Ammon's horn (tissue), 1 donor: ENCODE measurements at places on chromosomes 13 and 19.

DNA sequence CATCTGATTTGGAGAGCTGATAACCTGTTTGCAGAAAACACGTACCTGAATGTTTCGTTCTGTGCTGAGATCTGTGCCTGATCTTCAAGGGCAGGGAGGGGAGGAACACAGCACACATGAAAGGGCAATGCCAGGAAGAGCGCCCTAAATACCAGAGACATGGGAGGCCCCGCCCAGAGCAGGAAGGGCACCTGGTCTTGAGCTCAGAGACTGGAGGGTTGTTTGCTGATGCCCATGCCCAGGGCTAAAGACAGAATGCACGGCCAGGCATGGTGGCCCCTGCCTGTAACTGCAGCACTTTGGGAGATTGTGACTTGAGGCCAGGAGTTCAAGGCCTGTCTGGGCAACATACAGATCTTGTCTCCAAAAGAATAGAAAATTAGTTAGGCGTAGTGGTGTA lies 183.2 kb downstream of the TUBA3C start:
- DNase-seq: no peak

- no peak for DNase-seq
Measured at GRCh38 chr13:54573186-54573585, 1544.6 kb downstream of the OLFM4 start.

DNA sequence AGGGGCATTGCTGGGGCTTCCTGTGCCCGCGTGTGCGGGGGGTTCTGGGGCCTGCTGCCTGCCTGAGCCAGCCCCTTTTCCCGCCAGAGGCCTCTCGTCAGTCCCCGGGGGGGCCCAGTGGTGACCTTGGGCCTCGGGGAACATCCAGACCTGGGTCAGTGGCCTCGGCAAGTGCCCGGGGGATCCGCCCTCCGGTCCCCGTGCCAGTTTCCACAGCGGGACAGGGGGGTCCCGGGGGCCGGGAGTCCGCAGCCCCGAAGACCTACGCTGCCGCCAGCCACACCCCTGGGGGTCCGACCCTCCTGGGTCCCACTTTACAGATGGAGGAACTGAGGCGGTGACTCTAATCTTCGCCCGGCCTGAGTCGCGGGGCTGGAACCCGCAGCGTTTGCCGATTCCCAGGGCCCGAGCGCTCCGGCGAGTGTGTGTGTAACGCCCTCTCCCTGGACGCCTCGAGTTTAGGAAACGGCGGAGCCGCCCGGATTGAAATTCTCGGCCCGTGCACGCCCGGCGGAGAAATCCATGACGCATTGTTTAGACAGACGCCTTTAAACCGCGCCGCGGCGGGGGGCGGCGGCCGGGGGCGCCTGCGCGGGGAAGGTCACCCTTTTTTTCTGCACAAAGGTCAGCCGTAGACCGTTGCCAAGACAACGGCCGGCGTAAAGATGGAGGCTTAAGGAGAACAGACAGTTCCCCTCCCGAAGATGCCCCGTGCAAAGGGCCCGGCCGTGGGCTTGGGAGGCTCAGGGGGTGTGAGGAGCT lies 39.3 kb downstream of the EFNA2 start:
- peak; percentile 53 for DNase-seq

DNA sequence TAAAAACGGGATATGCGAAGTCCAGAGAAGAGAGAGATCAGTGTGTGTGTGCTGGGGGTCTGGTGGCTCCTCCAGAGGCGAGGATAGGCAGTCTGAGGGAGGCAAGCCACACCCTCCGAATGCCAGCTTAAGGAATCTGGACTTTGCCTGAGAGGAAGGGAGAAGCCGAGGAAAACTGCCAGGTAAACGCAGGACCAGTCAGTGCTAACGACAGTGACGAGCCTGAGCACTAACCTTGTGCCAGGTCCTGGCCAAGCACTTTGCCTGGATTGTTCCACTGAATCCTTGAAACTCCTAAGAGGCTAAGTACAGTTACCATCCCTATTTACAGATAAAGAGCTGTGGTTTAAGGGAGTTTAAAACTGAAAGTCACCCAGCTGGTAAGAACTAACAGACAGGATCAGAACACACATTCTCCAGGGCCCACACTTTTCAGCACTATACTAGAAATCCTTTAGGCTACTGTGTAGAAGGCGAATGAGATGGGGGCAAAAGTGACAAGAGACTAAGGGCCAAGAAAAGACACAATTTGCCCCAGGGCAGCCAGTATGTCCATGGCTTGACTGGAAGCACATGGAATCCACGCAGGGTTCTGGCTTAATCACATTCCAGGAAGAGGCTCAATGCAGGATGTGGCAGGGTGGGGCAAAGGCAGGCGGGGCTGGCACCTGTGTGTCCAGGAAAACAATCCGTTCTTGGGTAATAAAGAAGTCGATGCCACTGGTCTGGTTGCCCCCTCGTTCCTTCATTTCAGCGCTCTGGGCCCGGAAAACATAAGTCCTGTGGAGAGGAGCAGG lies 15.1 kb downstream of the SMG9 start:
- no peak for DNase-seq

GRCh38 chr13:110231348-110232047 lies 75.5 kb downstream of the COL4A1 start:
- no peak for DNase-seq

DNA sequence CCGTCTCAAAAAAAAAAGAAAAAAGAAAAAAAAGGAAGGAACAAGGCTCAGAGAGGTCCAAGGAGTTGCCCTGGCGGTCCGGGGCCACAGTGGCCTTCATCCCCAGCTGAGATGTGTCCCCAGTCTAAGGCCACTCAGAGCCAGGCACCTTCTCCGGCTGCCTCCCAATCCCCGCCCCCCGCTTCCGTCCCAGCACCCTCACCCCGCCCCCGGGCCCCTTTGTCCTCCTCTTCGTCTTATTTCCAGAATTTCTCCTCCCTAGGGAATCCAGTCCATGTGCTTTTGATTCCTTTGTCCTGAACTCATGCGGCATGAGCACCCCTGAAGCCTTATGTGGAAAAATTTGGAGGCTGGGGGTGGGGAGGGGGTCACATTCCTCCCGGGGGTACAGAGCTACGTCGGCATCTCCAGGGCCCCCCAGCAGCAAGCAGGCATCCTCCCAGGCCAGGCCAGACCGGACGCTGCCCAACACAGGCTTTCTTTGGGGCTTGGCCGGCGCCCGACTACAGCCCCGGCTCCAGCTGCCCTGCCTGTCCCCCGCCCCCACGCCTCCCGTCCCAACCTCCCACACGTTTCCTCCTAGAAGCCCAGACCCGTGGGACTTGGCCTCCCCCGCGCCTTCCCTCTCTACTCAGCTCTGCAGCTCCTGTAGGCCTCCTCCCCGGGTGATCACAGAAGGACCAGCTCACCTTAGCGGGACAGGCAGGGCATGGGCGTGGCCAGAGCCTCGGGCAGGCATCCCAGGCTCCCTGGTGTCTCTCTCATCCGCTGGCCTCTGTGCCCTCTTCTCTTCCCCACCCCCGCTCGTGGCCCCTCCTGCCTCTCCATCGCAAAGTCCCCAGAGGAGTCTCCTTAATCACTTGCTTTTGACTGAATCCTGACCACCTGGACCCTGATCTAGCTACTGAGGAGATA lies 17.8 kb upstream of the ADGRE5 start:
- no peak for DNase-seq
